Prostate gland (tissue), 2 donors: ENCODE measurements at places on chromosomes 16 and 17. TPM values are rescaled to one million over a fixed set of nuclear protein-coding genes. Genes with fewer than 3 reads are reported as not detected.

The TNFRSF17 gene
- total RNA-seq: not detected

The SOCS1 gene
- total RNA-seq: 2.6 TPM

The C16orf96 gene
- 3.8 TPM for total RNA-seq

The SPATA2L gene
- 15.6 TPM for total RNA-seq

The ACSM2B gene
- not detected for total RNA-seq

The MAPT gene
- 14.7 TPM for total RNA-seq

The AHSP gene
- not detected for total RNA-seq

The TBX4 gene
- 3.5 TPM for total RNA-seq
